ENCODE measurements at places on chromosomes 16 and 17.

DNA sequence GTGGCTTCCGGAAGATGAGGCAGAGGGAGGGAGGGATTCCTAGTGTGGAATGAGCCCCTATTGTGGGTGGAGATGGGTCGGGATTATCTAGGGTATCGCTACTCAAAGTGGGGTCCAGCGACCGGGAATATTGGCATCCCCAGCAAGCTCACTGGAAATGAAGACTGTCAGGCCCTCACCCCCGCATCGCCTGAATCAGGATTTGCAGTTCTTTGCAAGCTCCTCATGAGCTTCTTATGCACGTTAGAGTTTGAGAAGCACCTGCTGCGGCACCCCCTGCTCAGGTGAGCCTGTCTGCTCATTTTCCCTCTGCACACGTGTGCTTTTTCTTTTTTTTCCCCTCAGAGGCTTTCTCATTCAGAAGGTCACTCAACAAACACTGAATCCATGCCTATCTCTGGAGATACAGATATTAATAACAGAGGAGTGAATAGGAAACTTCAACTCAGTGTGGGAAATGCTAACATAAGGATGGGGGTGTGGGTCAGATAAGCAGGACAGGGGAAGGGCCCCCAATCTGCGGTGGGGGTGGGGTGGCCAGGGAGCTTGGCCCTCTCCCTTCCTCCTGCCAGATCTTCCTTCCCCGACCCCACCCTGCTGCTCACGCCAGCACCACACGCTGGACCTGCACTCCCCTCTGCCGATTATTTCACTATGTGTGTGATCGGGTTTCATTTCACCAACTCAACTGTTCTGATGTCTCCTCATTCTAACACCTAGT lies 67.7 kb upstream of the NFAT5 start:
- H3K36me3 ChIP-seq, result no peaks in the 10 kb centered on the region
- no peaks in the 10 kb centered on the region for H3K27me3 ChIP-seq
- no peak overlapping the region for H3K27ac ChIP-seq
- H3K4me1 ChIP-seq, result no peaks in the 10 kb centered on the region
- H3K4me3 ChIP-seq, result no peak overlapping the region
- DNase-seq, result no peak

- no peaks in the 10 kb centered on the region for H3K36me3 ChIP-seq
- no peaks in the 10 kb centered on the region for H3K4me1 ChIP-seq
- peaks cover 49% of the 10 kb centered on the region for H3K27me3 ChIP-seq
- H3K27ac ChIP-seq, result no peak within 1 kb of the TSS
These were observed at the start of gene PRKCB for GRCh38 chr16:23835390-23836077. Gene PRKCB (plus strand): TSS chr16:23835983.

DNA sequence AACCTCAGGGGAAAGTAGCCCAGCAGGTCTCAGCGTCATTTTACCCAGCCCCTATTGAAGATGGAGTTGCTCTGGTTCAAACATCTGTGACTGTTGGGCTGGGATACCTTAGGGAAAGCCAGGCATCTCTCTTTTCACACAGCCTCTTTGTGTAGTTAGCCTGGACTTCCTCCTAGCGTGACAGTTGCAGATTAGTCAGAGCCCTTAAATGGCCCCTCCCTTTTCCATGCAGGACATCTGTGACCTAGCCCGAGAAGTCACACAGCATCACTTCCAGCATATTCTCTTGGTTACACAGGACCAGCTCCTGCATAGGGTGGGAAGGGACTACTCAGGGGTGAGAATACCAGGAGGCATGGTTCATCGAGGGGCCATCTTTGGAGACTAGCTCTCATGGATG lies 375.0 kb upstream of the RBFOX1 start:
- no peaks in the 10 kb centered on the region for H3K36me3 ChIP-seq
- H3K27ac ChIP-seq, result no peak overlapping the region
- no peaks in the 10 kb centered on the region for H3K27me3 ChIP-seq
- no peaks in the 10 kb centered on the region for H3K4me1 ChIP-seq
- no peak for DNase-seq

- H3K4me3 ChIP-seq, result no peak overlapping the region
- no peak for DNase-seq
- H3K4me1 ChIP-seq, result no peaks in the 10 kb centered on the region
- H3K27ac ChIP-seq, result no peak overlapping the region
These were observed 577 bp upstream of the TRIM72 start for GRCh38 chr16:31213342-31213741.

GRCh38 chr17:81422776-81423697 lies 27.8 kb downstream of the BAHCC1 start:
- peaks cover 47% of the 10 kb centered on the region for H3K4me1 ChIP-seq
- peak; percentile 54 for DNase-seq
- no peaks in the 10 kb centered on the region for H3K27me3 ChIP-seq
- H3K36me3 ChIP-seq, result peaks cover 43% of the 10 kb centered on the region
- H3K27ac ChIP-seq, result no peak overlapping the region
- H3K4me3 ChIP-seq, result no peak overlapping the region

Measured in small intestine (tissue), 16 donors.